Activated naive CD4-positive, alpha-beta T cell treated with Interleukin-2 at 50 U/mL for 16 hours (primary cell): ENCODE measurements at places on chromosomes 3 and 15.

GRCh38 chr3:160709477-160710182, 32.7 kb downstream of the ARL14 start:
- no peak for DNase-seq

- no peak for DNase-seq
These were observed 29.4 kb upstream of the RSL24D1 start for GRCh38 chr15:55226127-55226526.

DNA sequence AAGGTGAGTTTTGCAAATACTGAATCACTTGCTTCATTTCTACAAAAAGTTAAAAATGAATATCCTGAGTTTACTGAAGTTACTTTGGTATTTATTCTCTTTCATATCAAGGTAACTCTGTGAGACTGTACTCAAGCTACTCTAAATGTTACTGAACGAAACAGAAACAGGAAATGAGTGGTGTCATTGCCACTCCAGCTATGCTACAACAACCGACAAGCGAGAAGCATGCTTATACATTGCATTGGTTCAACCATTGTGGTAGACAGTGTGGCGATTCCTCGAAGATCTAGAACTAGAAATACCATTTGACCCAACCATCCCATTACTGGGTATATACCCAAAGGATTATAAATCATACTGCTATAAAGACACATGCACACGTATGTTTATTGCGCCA, 313.2 kb upstream of the THBS1 start:
- DNase-seq, result no peak

DNA sequence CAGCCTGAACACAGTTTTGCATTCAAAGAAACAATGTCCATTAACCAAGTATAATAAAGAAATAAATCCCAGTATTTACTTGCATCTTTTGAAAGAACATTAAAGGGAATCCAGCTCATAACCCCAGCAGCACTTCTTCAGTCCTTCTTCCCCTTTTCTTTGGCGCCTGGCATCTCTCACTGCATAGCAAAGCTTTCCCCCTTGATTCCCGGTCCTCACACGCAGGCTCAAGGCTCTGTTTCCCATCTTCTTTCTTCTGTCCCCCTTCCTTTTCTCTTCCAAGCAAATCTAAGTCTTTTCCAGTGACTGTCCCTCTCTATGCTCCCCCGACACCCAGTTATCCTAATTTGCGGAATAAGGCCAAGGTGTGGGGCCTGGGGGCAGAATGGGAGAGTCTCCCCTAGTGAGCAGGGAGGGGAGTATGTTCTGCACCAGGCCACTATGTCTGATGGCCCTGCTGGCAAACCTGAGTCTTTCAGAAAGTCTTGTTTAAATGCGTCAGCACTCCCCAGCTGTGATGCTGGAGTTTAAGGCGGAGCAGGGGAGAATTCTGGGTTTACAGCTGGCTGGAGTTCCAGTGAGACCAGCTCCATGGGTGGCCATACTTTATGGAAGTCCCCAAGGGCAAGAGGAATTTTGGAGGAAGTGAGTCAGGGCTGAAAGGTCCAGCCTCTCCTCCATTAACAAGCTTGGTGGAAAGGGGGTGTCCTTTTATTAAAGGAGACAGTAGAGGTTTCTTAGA, 42.1 kb downstream of the GOLGA6A start:
- DNase-seq, result no peak

DNA sequence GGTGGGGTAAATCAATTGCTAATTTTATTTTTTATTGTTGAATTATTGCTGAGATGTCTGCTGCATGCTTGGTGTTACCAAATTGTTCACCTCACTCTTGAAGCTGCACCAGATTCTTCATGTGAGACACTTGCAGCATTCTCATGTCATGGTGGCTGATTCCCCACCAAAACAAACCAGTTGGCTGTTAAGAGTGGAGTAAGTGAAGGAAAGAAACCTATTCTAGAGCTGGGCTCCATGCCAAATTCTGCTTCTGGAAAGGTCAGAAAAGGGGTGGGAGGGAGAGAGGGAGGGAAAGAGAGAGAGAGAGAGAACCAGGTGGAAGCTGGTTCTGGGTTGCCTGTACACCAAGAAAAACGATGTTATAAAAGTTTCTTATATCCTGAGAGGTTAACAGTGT, 317.5 kb upstream of the THRB start:
- no peak for DNase-seq

DNA sequence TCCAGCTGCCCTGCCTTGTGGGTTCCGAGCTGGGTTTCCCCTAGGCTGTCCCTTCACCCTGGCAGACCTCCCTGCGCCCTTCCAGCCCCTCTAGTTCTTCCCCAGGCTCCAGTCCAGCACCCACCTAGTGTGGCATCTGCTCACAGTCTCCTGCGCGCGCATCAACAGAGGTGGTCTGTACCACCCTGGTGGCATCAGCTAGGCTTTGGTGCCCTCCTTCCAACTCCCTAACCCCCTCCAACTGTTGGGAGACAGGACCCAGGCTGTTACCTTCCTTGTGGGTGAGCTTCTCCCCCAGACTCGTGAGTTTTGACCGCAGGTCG, 8.0 kb downstream of the CALML4 start:
- no peak for DNase-seq

DNA sequence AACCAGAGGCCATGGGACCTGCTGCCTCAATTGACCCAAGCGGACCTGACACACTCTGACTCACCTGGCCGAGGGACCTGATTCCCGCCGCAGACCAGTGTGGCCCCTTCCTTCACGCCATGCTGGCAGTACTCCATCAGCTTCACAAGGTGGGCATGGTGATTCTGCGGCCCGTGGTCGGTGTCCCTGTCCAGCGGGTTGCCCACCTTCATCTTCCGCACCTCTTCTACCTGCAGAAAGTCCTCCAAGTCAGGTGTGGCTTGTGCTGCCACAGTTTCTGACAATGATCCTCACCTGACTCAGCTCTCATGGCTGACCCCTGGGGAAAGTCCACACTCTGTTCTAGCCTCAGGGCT, 25.9 kb upstream of the SLC41A3 start:
- no peak for DNase-seq

GRCh38 chr15:59654046-59654445, 3.3 kb downstream of the GTF2A2 start:
- DNase-seq, result no peak

- no peak for DNase-seq
These were observed 72.4 kb downstream of the PRICKLE2 start for GRCh38 chr3:64152676-64153466.

GRCh38 chr3:126666658-126667528, 12.0 kb upstream of the TXNRD3 start:
- DNase-seq, result no peak

- DNase-seq, result no peak
These were observed 7.4 kb downstream of the ZBTB47 start for GRCh38 chr3:42660898-42661297.

- no peak for DNase-seq
These were observed 7.0 kb downstream of the EIF4A2 start for GRCh38 chr3:186790261-186790981.

GRCh38 chr3:53599771-53600170, 105.4 kb downstream of the CACNA1D start:
- DNase-seq, result no peak

DNA sequence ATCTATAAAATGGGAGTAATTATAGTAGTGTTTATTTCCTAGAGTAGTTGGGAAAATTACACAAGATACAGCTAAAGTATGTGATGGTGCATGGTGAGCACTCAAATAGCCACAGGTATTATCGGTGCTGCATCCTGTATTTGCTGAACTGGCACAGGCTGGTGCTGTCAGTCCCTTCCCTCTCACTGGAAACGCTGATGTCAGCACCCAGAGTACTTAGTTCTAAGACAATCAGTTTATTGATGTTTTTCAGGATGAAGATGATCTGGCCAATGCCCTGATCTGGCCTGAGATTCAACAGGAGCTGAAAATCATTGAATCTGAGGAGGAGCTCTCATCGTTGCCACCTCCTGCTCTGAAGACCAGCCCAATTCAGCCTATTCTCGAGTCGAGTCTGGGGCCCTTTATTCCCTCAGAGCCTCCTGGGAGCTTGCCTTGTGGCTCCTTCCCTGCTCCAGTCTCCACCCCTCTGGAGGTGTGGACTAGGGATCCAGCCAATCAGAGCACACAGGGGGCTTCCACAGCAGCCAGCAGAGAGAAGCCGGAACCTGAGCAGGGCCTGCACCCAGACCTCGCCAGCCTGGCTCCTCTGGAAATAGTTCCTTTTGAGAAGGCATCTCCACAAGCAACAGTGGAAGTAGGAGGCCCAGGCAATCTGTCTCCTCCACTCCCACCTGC, 49.7 kb downstream of the TMEM39A start:
- no peak for DNase-seq

DNA sequence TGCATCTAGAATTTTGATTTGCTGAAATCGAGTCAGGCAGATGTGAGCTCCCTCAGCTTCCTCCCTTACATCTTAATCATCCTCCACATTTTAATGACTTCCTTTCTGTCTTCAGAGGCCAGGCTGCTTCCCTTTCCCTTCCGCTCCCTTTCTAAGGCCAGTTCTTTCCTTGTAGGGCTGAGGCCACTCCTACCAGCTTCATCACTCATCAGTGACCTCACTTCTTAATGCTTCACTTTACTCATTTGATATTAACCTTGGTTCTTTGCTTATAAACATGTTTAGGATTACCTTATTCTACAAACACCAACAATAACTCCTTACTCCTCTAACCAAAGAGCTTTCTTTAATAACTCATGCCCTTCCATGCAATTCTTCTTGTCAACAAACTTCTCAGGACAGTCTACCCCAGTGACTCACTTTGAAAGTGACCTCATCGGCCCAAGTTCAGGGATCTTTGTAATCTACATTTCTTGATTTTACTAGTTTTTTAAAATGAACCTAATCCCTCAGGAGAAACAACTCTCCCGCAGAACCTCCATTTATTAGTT, 23.9 kb downstream of the ILDR1 start:
- DNase-seq, result no peak

DNA sequence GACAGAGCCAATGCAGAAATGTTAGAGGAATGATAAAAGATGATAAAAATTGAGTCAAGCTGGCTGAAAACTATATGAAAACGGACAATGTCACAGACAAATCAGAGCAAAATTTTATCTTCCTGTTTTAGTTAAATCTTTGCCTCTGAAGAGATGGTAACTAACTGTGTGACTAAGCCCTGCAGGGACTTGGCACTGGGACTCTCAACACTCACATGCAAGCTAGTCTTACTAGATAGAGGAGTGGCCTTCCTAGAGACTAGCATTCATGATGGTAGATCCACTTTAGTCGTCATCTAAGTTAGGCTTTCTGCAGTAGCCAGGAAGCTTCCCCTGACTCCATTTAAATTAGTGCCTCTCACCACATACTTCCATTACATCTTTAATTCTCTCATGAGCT, 4.1 kb downstream of the CCDC191 start:
- DNase-seq, result no peak

DNA sequence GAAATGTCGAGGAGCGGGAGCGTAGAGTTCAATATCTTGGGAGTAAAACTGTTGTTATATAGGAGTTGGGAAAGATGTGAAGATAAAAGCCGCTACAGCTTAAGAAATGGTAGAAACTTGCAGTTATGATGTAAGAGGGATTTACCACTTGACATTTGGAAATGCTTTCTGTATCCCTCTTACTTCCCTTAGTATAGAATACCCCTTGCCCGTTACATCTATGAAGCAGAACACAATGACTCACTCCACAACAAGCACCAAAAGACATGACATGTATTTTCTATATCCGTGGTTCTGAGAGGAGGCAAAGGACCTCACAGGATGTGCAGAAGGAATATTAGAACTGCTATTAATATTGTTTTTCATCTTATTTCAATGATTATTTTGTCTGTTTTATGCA, 254.2 kb upstream of the NR2F2 start:
- no peak for DNase-seq

DNA sequence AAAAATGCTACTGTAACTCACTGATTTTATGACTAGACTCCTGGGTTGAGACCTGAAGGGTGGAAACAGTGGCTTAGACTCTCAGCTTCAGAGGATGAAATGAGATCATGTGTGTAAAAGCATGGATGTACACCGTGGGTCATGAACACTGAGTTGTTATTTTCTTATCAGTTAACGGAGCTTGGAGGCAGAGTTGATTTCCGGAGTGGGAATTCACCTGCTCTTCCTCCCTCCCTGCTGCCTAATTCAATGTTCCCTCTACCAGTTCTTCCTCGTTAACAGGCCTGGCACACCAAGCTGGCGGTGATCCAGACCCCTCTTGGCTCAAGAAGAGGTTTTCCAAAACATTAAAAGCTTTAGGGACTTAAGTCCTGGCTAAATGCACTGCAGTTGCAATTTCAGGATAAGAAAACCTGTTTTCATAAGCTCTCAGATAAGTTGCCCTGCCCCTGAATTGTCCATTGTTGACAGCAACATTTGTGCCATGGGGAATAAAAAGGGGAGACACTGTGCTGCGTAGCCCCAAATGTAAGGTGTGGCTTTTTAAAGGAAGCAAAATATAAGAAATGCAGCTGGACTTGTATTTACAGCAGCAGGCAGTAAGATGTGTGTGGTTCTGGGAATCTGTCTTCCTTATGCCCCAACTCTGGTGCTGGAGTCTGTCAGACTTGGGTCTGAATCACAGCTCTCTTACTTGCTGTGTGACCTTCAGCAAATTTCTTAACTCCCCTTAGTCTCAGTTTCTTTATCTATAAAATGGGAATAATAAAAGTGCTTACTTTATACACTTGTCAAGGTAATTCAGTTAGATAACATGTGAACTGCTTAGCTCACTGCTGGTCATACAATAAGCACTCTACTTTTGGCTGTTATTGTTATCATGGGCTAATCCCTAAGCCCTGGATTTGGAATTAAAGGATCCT, 9.9 kb downstream of the PDIA5 start:
- no peak for DNase-seq

GRCh38 chr15:89822611-89822950, 7.9 kb upstream of the ANPEP start:
- no peak for DNase-seq

- no peak for DNase-seq
These were observed 66.0 kb downstream of the TRIM69 start for GRCh38 chr15:44802336-44802735.

DNA sequence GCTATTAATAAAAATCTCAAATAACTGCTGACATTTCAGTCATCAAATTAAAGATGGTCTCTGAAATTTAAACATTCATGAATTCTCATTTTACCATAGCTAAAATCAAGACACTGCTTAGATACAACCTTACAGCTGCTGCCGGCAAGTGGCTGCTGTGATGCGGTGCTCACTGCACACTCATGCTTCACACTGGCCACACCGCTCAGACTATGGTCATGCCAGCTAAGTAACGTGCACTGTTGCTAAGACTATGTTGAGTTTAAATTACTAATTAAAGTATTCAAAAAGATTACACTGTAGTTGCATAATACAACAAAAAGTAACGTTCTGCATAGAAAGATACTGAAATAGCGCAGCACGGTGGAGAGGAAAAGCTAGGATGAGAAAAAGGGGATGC, 12.1 kb downstream of the ATP13A3 start:
- no peak for DNase-seq
